Stimulated activated CD4-positive, alpha-beta T cell treated with anti-CD3 and anti-CD28 coated beads, TNF-alpha, amount 100 ng/mL, for 1 hour (primary cell): ENCODE measurements at places on chromosomes 2 and 18.

- DNase-seq, result no peak
Observed at GRCh38 chr2:3610415-3610814, 15.5 kb downstream of the COLEC11 start.

- no peak for DNase-seq
Observed at GRCh38 chr2:205714058-205714776, 31.9 kb downstream of the NRP2 start.

DNA sequence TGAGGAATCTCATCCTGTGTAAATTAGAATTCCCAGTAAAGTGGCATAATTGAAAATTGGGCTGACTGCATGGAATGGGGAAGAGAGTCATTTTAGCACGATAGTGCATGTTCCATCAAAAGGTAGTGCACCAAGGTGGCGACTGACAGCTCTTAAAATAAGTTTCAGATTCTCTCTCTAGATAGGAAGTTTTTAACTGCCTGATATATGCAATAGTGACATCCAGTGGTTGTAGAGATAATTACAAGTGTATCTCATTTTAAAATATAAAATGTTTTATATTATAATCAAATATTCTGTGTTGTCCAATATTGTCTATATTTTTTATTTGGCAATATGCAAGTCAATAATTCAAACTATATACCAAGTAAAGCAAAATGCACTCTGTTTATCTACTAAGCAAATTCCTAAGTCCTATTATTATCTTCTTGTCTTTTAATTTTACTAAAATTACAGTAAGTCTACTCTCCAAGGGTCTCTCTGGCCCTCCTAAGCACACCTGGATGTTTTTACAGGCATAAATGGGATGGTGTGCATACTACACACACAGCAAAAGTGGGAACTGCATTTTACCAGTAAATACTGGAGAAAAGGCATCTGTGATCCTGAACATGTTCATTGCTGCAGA lies 397.7 kb upstream of the HNRNPA3 start:
- DNase-seq, result no peak

DNA sequence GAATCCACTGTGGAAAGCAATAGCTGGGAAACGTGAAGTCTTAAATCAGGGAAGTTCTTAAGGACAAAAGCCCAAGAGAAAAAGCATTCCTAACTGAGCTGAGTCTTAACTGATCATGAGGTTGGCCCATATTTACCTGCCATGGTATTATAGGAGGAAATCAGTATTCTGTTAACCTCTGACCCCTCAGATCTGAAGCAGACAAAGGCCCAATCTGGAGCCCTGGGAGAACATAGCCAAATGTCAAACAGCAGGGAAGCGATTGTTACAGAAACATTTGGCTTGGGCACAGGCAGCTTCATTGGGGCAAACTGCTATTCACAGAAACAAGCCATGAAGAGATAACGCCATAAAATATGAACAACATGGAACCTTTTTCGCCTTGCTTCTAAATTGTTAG lies 18.8 kb downstream of the EPHA4 start:
- DNase-seq, result no peak

DNA sequence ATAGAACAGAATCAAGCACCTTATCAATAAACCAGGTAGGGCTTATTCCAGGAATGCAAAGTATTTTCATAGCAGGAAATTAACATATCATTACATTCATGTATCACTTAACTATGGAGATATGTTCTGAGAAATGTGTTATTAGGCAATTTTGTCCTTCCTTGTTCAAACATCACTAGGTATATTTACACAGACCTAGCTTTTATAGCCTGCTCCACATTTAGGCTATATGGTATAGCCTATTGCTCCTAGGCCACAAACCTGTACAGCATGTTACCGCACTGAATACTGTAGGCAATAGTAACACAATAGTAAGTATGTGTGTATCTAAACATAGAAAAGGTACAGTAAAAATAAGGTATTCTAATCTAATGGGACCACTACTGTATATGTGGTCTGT lies 82.8 kb upstream of the KCTD1 start:
- DNase-seq, result no peak

GRCh38 chr2:169086893-169087467 lies 17.6 kb downstream of the DHRS9 start:
- DNase-seq, result no peak

DNA sequence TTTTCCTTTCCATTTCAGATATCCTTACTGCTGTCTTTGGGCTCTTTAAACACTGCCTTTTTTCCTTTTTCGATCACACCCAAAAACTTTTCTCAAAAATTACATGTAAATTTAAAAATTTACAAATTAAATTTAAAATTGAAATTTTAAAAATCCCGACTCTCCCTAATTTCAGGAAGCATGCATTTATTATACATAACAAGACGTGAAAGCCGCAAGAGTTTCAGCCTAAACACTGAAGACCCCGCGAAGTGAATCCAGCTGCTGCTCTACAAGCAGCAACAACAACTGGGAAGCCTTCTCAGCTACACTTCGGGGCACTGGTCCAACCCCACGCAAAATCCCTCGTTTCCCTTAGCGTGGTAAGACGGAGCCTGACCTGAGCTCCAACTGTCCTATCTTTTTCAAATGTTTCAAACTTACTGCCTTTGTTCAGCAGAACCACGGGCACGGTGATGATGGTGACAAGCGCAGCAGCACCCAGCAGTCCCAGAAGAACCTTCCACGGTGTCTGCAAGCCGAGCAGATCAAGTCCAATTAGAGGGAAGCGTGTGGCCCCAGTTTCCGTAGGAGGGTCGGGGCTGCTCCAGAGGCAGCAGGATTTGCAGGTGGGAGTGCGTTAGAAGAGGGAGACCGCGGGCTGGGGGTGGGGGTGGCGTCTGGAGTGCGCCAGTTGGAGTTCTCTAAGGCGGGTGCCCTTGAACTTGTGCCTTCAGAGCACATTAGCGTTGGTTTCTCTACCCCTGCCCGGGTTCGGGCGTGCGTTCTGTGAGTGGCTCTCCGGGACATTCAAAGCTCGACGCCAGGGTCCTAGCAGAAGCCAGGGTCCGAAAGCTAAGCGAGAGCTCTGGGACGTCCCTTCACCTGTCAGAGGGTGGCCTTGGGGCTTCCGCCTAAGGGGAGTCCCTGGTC lies 783 bp downstream of the DPP4 start:
- no peak for DNase-seq

DNA sequence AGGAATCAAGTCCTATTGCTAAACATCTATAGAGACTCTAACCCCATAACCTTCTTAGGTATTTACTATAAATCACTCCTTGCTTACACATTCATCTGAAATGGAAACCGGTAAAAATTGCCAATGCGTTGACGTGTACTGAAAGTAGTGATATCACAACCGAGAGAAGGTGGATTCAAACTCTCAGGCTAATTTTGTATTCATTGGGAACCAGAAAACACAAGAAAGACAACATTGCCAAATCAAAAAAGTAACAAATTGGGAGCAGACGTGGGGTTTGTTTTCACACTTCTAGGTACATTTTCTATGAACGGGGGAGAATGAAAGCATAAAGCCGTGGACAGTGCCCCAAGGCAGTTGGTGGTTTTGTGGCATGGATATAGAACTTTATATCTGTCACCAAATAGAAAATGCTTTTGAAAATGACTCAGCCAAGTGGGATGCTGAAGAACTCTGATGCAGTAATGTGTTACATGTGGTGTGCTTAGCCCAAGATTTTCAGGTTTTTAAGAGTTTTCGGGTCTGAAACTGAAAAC lies 155.1 kb upstream of the RASGRP3 start:
- no peak for DNase-seq

GRCh38 chr2:150617351-150617978 lies 130.0 kb upstream of the RND3 start:
- no peak for DNase-seq

GRCh38 chr2:40480073-40480472 lies 28.2 kb upstream of the SLC8A1 start:
- DNase-seq, result no peak

- DNase-seq, result no peak
Observed at GRCh38 chr2:115160531-115161080, 718.2 kb downstream of the DPP10 start.

DNA sequence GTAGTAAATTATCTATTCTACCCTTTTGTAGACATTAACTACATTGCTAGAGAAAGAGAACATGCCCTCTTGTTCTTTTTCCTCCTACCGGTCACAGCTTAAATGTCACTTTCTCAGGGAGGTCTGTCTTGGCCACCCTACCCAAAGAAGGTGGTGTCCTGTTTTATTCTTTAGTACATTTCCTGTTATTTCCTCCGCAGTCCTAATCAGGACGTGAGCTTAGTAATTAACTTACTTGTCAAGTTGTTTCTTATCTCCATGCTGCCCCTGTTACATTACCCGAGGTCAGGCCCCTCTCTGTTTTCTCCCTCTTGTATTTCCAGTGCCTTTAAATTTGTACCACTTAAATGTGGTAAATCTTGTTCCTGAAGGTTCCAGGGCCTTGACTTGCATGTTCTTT lies 73.7 kb upstream of the RMDN2 start:
- no peak for DNase-seq

DNA sequence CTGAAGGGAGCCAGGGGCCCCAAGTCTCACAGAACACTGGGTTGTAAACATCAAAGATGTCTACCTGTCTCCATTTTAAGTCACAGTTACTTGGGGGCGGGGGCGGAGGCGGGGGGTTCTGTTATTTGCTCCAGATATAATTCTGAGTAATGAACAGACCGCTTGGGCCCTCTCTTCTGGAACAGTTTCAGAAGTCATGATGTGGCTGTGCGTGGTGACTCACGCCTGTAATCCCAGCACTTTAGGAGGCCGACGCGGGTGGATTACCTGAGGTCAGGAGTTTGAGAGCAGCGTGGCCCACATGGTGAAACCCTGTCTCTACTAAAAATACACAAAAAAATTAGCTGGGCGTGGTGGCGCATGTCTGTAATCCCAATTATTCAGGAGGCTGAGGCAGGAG lies 157.9 kb upstream of the APCDD1 start:
- DNase-seq, result no peak

DNA sequence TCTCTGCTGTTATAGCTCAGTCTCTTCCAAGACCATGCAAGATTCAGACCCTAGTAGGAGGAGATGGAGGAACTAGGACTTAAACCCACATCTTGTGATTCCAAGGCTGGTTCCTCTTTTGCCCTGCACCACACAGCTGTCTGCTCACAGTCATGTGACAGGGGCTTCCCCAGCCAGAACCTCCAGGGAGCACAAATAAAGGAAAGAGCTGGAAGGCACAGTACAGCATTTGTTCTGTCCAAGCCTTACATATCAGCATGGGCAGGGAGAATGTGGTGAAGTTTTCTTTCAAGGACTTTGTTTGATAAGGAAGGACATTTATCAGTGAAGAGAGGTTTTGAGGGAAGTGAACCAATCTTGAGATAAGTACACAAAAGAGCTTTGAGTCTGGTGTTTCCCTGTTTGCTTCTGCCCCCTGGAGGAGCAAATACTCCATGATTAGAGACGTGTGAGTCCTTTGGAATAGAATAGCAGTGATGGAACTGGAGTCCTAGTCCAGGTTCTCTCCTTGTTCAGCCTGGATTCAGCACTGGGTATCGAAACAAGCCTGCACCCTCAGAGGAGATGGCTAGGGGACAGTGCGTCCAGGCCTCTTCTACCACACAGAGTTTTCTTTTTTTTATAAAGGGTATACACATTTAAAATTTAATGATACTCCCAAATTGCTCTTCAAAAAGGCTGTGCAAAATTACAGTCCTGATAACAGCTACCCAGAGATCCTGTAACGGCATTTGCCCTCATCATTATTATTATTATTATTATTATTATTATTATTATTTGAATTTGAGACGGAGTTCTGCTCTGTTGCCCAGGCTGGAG lies 24.6 kb upstream of the CASP10 start:
- DNase-seq, result no peak

DNA sequence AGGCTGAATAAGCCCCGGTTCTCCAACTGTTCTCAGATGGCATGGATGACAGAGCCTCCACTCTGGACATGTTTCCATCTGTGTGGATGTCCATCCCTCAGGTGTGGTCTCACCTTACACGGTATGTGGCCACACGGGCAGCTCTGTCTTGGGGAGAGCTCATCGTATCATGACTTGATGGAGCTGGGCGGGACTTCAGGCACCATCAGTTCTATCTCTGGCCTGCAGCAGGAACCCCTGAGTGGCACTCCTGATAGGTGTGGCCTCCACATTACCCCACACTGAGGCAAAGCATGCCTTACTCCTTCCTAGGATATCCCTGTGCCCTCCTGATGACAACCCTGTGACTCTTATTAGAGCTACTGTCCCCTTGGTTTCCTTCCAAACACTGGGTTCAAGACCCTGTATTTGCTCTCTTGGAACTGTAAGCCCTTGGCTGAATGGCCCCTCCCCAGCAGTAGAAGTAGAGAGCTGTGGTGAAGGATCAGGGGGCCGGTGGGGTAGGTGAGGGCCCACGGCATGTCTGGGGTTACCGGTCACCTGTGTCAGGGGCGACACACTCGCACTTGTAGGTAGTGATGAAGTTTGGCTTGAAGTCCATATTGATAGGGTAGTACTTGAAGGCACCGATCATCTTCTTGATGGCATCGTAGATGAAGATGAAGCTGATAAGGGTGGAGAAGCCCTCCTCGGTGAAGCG lies 48.2 kb downstream of the MTHFD2 start:
- DNase-seq, result no peak

GRCh38 chr2:221810245-221810644 lies 238.1 kb upstream of the EPHA4 start:
- no peak for DNase-seq

- no peak for DNase-seq
Observed at GRCh38 chr18:48575301-48575657, 36.4 kb downstream of the CTIF start.

GRCh38 chr2:232026910-232027309 lies 65.4 kb downstream of the DIS3L2 start:
- DNase-seq, result no peak

- no peak for DNase-seq
Observed at GRCh38 chr2:20584399-20585358, 66.2 kb downstream of the HS1BP3 start.

GRCh38 chr2:109271920-109272319 lies 142.9 kb downstream of the SH3RF3 start:
- no peak for DNase-seq

DNA sequence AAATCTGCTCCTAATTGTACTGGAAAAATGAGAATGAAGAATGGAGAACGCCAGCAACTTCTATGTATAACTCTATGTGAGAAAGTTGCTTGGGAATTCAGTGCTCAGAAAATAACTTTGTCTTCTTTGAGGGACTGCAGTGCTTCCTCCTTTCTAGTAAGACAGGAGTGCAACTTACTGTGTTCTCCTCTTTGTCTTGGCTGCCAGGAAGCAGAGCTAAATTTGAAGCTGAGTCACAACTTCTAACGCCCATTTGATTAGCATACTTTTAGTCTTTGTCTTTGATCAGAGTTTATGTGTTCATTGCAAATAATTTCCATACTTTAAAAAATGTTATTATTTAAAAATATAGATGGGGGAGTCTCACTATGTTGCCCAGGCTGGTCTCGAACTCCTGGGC lies 6.6 kb downstream of the ARHGAP25 start:
- DNase-seq, result no peak

GRCh38 chr2:173238385-173238784 lies 116.3 kb upstream of the CDCA7 start:
- DNase-seq, result no peak
